ENCODE measurements at places on chromosomes 4 and X.

- peak; percentile 32 for DNase-seq
These were observed 27.2 kb downstream of the HTR2C start for GRCh38 chrX:114611018-114611619.

DNA sequence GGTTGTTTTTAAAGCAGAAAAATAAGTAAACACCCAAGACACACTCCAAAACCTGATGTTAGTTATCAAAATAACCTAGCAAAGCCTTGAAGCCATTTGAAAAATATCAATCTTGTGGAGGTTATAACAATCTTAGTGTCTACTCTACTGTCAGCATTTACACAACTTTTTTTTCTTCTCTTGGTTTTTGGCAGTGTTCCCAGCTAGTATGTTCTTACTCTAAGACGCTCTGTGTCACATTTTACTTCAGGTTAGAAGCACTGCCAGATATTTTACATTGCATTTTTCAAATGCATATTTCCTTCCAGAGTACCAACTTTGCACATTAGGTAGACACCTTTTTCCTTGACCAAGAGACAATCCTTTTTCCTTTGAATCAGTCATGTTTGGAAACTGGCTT is 114.0 kb upstream of the INPP4B start:
- no peak for DNase-seq

DNA sequence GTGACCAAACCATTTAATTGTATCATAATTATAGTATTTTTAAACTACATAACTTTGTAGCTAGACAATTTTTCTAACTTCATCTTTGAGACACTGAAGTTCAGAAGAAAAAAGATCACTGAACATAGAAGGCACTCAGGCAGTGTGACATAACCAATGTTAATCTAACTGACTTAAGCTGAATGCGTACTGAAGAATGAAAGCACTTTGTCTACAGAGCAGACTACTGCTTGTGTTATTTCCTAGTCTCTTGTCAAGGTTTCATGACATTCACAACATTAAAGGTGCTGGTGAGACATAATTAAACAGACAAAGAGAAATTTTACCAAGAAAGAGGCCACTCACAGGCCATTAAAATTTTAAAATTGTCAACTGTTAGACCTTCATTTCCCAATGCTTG is 13.5 kb downstream of the AMMECR1 start:
- DNase-seq = no peak

DNA sequence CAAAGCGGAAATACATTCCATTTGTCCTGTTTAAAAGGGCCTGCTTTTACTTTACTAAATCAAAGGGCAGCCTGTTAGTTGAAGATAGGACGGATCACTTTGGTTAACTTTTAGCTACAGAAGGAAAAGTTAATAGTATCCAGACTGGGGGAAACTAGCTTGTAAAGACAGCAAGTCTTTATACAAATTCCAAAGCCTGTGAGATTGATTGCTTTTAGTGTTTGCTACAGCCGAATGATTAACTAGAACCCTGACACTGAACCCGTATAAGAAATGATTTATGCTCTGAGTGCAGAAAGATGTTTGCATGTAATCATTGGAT is 93.4 kb downstream of the FRAS1 start:
- no peak for DNase-seq

DNA sequence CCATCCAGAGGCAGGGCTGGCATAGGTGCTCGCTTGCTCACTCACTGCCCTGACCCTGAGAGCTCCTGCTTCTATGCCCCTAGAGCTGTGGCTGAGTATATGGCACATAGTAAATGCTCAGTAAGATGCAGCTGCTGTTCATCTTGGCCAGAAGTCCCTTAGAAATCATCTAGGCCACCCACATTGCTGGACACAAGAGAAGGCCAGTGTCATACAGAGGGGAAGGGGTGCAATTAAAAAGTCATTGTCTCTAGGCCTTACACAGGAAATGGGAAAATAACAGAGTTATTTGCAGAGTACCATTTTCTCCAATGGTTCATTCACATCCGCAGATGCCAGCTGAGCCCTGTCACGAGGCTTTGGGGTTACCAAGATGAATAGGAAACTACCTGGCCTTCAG is 88.8 kb downstream of the MAMLD1 start:
- DNase-seq = no peak

DNA sequence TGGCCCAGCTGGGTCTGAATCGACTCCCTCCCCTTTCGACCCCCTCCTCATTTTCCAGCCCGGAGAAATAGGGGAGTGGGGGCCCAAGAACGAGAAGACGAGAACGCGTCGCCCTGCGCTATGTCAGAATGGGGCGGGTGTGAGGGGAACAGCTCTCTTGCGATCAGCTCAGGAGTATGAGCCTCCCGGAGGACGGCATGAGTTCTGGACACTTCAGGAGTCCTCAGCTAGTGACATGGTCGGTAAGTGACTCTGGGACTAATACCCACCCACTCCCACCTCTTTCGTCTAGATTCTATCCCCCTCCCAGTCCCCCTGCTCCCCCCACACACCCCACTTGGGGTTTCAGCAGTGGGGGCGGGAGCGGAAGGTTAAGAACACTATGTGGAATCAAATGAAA is 944 bp downstream of the KLF8 start:
- DNase-seq = no peak
